ENCODE measurements at places on chromosomes 1 and 21. TPM values are rescaled to one million over a fixed set of nuclear protein-coding genes. Genes with fewer than 3 reads are reported as not detected.

OR2T34 gene
- not detected for total RNA-seq

RGSL1 gene
- not detected for total RNA-seq

RHBDL2 gene
- total RNA-seq, result not detected

ESPN gene
- not detected for total RNA-seq

DNA sequence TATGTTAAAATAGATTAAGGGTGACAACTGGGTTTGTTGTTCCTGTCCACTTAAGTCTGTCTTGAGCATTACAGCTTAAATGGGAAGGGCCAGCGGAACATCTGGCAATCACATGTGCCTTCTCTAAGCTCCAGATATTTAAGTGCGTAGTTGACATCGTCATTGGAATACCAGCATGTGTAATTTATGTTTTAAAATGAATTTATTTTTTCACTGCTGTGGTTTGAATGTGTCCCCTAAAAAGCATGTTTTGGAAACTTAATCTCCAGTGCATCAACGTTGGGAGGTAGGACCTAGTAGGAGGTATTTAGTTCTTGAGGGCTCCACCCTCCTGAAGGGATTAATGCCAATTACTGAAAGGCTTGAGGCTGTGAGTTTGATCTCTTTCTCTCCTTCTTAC is 13.4 kb downstream of the ZCCHC17 start:
- no peak for DNase-seq

GRCh38 chr1:213389061-213389581 is 338.1 kb downstream of the RPS6KC1 start:
- no peak for DNase-seq

- DNase-seq, result no peak
These were observed 27.3 kb upstream of the LAMC1 start for GRCh38 chr1:182995894-182996293.
